WERI-Rb-1 (cell line): ENCODE measurements at places on chromosomes 13 and 19.

GRCh38 chr19:20247016-20247683, 80.1 kb downstream of the ZNF486 start:
- DNase-seq: peak; percentile 71

GRCh38 chr13:91347996-91348905, 764 bp downstream of the MIR17HG start:
- DNase-seq: peak; percentile 60

DNA sequence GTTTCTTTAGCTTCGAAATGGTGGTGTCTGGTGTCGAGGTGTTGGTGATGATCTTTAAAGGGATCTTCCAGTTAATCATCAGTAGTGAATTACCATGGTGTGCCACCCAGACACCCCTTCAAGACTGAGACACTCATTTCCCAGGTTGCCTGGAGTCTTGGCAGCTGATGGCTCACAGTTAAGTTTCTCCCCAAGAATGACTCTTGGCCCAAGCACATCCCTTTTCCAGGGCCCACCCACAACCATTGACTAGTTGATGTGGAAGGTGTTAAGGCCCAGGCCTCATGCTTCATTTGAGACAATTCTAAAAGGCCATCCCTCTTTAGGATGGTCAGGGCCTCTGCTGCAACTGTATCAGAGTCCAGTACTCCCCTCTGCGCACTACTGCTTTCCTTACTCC, 145.5 kb downstream of the FOXO1 start:
- DNase-seq: no peak

GRCh38 chr19:16613841-16614240, 14.2 kb downstream of the MED26 start:
- no peak for DNase-seq

DNA sequence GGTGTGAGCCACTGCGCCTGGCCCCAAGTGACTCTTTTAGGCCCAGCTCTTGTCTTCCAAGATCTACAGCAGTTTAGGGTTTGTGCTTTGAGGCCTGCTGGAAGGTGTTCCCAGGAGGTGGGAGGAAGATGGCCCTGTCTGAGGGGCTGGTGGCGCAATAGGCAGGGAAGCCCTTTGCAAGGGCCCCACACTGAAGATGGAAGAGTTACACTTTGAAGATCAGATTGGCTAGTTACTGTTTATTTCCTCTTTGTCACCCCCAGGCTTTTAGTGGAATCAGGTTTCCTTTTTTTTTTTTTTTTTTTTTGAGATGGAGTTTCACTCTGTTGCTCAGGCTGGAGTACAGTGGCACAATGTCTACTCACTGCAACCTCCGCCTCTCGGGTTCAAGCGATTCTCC, 1.9 kb upstream of the RABAC1 start:
- no peak for DNase-seq

- no peak for DNase-seq
Measured at GRCh38 chr13:46389457-46390451, 2.7 kb upstream of the RUBCNL start.

- no peak for DNase-seq
Measured at GRCh38 chr13:85525411-85525810, 273.8 kb downstream of the SLITRK6 start.

DNA sequence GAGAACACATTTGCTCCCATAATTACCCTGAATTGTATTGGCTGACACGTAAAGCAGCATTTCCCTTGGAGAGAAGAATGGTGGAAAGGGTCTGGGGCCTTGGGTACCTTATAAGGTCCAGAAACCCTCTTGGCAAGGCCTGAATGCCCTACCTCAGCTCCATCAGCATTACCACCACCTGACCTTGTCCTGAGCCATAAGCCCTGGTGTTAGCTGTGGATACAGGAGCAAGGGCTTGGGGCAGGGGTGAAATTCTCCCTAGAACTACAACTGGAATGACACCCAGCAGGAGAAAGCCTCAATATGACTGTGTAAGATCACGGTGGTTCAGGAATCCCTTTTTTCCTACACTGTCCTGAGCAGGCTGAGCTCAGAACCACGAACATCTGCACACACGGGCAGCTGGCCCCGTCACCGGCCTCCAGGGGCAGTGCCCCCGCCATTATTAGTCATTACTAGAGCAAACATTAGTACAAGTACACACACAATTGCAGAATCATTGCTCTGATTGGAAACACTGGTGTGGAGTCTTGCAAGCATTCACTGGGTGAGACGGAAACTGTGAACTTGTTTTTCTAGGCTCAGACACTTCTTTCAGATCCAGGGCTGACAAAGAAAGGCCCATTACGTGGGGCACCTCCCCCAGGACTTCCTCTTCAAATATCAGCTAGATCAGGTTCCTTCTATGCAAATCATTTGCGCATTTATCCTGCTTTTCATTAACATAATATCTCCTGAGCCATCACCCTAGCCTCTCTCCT, 26.8 kb upstream of the MTIF3 start:
- DNase-seq: no peak

DNA sequence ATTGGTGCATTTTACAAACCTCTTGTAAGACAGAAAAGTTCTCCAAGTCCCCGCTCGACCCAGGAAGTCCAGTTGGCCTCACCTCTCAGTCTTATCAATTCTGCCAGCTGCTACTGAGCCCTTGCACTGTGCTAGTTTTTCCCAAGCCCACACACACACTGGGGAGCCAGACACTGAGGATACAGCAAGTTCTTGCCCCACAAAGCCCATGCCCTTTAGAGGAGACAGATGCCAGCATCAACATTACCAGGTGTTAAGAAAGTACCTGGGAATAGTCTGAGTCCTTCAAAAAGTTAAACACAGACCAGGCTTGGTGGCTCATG, 175.0 kb downstream of the PTPRS start:
- no peak for DNase-seq

DNA sequence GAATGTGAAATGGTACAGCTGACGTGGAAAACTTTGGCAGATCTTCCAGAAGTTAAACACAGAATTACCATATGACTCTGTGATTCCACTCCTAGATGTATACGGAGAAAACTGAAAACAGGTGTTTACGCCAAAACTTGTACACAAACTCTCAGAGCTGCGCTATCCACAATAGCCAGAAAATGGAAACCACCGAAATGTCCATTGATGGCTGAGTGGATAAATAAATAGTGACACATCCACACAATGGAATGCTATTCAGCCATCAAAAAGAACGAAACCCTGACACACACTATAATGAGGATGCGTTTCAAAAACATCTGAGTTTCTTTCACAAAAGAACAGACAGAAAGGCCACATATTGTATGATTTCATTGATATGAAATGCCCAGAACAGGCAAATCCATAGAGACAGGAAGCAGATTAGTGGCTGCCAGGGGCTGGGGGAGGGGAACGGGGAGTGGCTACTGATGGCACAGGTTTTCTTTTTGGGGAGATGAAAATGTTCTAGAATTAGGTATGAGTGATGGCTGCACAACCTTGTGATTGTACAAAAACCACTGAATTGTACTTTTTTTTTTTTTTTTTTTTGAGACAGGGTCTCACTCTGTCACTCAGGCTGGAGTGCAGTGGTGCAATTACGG, 33.0 kb downstream of the IL12RB1 start:
- DNase-seq: no peak

- no peak for DNase-seq
Measured at GRCh38 chr13:101649488-101650126, 197.1 kb downstream of the ITGBL1 start.
